Stimulated activated CD8-positive, alpha-beta memory T cell treated with anti-CD3 and anti-CD28 coated beads, Interleukin-7, amount 100 ng/mL, for 1 hour (primary cell): ENCODE measurements at places on chromosomes 3 and 15.

- DNase-seq, result no peak
Observed at GRCh38 chr3:13235079-13235478, 161.8 kb upstream of the IQSEC1 start.

- DNase-seq, result no peak
Observed at GRCh38 chr15:71651750-71652186, 158.6 kb upstream of the NR2E3 start.

DNA sequence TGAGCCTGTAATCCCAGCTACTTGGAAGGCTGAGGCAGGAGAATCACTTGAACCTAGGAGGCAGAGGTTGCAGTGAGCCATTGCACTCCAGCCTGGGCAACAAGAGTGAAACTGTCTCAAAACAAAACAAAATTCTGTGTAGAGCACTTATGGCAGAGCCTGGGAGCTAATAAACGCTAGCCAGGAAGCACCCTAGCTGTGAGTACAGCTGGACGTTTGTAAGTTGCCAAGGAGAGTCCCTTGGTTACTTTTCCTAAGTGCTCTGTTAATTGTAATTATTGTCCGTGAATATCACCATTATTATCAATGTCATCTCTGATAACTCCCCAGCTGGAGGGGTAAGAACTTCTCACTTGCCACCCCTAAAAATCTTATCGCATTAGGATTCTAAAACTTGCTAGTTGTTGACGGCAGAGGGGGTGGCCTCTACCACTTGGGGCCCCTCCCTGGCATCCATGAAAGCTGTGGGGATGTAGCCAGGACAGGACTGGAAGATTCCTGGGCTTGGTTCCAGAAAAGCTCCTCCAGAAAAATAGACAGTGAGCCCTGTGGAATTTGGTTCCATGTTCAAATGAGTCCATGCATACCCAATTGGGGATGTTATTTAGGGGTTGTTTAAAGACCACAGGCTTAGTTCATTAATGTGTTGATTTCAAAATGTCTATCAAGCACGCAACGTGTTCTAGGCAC is 9.9 kb upstream of the KLHL25 start:
- DNase-seq, result no peak

GRCh38 chr3:140344601-140345205 is 333.2 kb upstream of the TRIM42 start:
- no peak for DNase-seq

DNA sequence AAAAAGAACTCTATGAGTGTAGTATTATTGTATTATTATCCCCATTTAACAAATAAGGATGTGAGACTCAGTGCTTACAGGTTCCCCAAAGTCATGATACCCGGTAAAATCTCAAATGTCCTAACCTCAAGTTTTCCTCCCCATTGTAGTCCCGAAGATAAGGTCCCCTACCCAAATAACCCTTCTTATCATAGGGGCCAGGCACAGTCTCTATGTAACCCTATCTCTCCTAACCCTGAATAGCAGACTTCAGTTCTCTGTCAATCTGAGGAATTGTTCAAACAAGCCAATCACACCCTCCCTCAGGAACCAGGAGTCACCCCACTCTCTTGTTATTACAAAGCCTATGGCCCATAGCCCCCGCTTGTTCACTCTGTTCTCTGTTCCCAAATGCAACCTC is 10.5 kb upstream of the SUSD5 start:
- DNase-seq, result no peak

GRCh38 chr3:178454726-178455125 is 81.5 kb upstream of the KCNMB2 start:
- no peak for DNase-seq

- no peak for DNase-seq
Observed at GRCh38 chr3:104132566-104133403, 1233.9 kb upstream of the ALCAM start.

DNA sequence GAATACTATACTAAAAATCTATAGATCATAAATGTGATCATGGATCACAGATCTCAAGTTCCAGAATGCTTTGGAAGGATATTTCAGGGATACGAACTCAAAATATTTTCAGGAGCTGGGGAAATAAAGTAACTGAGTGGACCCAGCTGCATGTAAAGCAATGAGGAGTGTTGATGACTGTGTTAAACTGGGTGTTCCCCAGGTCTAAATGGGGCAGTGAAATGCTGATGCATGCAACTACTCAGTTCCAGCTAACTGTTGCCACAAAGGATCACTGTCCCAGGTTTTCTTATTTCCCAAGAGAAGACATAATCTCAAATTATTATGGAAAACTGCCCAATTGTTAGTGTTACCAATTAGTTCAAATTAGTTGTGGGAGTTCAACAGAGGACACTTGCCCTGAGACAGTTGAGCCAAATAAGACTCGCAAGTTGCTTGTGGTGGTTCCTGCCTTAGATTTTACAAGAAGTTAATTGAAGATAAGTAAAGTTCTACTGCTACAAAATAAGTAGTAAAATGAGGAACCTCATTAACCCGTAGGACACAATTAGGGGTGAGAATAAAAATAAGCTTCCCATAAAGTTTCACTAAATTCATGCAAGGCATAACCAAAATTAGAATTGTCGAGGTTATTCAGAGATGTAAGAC is 66.3 kb upstream of the IL12A start:
- DNase-seq, result no peak

GRCh38 chr3:13150624-13151023 is 77.4 kb upstream of the IQSEC1 start:
- no peak for DNase-seq

DNA sequence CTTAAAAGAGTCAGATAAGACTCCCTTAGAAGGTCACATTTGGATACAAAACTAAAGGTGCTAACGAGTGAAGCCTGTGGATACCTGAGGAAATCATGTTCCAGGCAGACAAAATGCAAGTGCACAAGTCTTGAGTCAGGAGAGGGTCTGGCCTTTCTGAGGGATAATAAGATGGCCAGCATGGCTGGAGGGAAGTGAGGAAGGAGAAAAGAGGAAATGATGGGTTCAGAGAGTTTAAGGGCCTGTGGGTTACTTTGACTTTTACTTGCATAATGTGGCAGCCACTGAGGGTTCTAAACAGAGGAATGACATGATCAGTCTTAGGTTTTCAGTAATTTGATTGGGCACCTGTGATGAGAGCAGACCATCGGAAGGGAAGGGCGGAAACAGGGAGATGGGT is 3.5 kb upstream of the ROPN1B start:
- DNase-seq, result no peak

GRCh38 chr3:124258057-124258500 is 266.2 kb upstream of the ROPN1 start:
- DNase-seq, result no peak

DNA sequence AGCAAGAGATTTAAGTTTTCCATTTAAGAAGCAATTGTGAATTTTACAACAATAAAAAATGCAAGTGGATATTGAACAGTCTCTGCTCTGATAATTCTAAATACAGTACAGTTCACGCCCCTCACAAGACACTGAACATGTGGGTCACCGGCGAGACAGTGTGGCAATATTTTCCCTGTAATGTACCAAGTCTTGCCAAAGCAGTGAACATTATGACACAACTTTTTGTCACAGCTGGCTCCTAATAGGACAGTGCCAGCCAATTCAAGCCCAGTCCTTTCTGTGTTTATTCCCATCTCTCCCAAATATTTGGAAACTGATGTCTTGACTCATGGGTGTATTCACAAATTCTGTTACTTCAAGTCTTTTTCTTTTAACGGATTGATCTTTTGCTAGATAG is 62.3 kb downstream of the PPARG start:
- DNase-seq, result no peak

GRCh38 chr15:100033140-100033857 is 300.1 kb upstream of the LYSMD4 start:
- DNase-seq, result no peak

DNA sequence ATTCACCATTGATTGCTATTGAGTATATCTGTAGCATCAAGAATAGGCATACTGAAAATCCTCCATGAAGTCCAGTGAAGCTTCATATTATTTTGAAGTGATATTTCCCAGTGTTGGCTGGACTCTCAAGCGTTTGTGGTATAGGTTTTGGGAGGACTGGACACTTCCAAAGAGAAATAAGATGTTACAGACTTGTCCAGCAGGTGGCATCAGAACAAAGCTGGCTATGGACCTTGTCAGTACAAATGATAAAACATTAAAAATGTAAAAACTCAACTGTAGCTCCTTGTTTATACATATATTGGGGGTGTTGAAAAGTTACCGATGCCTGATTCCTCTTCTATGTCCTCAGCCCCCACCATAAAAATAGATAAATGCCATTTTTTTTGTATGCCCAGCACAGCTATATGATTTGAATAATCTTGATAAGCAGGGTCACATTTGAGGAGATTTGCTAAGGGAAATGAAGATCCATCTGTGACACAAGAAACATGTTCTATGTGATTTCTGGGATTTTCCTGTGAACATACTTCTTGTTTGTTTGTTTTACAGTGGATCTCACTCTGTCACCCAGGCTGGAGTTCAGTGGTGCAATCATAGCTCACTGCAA is 54.5 kb upstream of the GOLGA6B start:
- DNase-seq, result no peak

DNA sequence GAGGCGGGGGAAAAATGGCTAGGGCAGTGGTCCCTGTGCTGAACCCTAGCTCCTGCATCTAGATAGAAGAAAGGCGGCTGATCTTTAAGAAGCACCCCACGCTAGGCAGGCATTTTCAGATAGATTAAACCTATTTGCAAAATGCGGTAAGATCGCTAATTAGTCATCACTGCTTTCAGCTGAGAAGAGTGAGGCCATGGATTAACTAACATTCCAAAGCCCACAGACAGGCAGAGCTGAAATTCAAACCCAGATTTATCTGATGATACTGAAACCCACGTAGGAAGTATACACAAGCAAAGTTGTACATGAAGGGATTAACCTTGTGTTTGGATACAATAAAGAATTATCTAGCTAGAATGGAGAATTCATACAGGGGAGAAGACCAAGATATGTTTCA is 4.8 kb downstream of the ADPGK start:
- no peak for DNase-seq

GRCh38 chr15:43974852-43975251 is 148.1 kb downstream of the WDR76 start:
- no peak for DNase-seq

DNA sequence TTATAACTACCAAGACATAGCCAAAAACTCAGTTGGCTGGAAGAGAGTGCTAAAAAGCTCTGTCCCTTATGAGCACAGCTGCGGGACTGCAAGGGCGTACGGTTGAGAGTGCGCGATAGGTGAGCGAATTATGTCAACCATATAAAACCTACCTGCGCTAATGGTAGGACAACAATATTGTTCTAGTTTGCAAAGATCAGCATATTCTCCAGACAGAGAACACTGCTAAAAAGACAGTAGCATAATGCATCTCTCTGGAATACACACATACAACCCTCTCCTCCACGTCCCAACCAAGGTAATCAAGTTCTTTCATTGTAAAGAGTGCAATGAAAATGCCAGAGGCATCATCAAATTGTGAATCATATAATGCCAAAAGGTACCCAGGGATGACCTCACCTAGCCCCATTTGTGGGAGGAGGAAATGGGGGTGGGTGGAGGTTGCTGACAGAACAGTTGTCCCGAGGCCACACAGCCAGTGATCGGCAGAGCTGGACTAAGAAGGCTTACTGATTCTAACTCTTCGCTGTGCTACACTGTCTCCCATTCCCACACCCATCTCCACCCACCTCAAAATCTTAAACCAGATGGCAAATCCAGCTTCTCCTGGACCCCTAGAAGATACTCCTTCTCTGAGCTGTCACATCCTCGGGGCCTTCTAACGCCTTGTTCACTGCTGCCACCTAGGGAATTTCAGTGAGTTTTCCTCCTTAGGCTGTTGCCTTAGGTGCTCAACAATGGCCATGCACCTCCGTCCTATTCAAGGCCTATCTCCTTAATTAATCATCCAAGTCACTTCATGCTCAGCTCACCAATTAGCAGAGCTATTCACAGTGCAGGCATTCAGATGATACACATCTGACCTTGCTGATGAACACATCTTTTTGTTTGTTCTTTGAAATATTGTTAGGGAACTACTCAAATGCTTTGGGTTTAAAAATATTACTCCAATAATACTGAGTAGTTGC is 60.7 kb downstream of the RPL22L1 start:
- DNase-seq, result no peak

- no peak for DNase-seq
Observed at GRCh38 chr3:33789183-33789954, 9.1 kb upstream of the PDCD6IP start.

- DNase-seq, result no peak
Observed at GRCh38 chr15:75154461-75155062, 47.1 kb upstream of the C15orf39 start.

GRCh38 chr3:138284079-138284478 is 45.6 kb downstream of the NME9 start:
- DNase-seq, result no peak

- no peak for DNase-seq
Observed at GRCh38 chr15:69561071-69561784, 108.6 kb downstream of the RPLP1 start.

GRCh38 chr15:86444527-86444926 is 364.9 kb downstream of the AGBL1 start:
- DNase-seq, result no peak

DNA sequence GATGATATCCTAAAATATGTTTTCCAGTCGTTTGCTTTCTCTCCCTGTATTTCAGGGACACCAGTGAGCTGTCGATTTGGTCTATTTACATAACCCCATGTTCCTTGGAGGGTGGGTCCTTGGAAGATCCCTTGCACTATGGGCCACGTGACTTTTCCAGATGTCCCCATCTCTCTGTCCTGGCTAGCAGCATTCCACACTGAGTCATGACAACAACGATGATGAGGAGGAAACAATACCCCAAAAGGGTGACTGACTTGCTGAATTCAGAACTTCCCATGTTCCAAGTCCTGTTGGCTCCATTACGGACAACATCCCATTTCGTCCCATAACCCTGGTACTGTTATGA is 134.3 kb downstream of the NSMCE3 start:
- DNase-seq, result no peak

- no peak for DNase-seq
Observed at GRCh38 chr3:130377960-130378676, 32.6 kb downstream of the COL6A5 start.

DNA sequence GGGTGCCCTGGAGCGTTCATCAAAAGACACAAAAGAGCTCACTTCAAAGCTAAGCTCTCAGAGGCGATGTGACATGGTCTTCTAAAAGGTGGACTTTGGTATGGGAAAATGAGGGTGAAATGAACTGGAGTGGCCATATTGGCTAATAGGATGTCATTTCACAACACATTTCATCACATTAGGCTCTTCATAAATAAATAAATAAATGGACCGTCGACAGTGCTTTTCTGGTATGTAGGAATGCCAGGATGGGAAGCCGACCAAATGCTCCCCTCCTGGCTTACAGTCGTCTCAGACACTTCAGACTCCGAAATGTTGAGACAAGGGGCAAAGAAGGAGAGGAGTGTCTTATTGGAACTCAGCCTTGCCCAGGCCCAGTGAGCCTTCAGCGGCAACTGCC is 383.0 kb downstream of the NTRK3 start:
- no peak for DNase-seq

DNA sequence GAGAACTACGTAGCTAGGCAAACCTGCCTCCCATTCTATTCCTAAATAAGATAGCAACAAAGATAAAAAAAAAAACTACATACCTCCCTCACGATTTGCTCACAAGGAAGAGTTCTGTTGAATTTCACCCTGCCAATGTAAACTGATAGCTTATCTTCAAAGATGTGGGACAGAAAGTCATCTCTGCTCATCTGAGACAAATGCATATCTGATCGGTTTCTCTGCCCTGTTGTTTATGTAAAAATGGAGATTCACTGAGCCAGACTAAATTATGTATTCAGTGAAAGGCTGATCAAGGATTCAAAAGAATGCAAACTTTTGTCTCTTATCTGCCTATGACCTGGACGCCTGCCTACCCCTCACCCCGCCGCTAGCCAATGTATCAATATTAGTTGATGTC is 11.2 kb downstream of the PYGO1 start:
- no peak for DNase-seq

- DNase-seq, result no peak
Observed at GRCh38 chr3:108488631-108489030, 21.8 kb downstream of the MYH15 start.
